Glomerular endothelial cell (primary cell): ENCODE measurements at places on chromosomes 11 and 22.

DNA sequence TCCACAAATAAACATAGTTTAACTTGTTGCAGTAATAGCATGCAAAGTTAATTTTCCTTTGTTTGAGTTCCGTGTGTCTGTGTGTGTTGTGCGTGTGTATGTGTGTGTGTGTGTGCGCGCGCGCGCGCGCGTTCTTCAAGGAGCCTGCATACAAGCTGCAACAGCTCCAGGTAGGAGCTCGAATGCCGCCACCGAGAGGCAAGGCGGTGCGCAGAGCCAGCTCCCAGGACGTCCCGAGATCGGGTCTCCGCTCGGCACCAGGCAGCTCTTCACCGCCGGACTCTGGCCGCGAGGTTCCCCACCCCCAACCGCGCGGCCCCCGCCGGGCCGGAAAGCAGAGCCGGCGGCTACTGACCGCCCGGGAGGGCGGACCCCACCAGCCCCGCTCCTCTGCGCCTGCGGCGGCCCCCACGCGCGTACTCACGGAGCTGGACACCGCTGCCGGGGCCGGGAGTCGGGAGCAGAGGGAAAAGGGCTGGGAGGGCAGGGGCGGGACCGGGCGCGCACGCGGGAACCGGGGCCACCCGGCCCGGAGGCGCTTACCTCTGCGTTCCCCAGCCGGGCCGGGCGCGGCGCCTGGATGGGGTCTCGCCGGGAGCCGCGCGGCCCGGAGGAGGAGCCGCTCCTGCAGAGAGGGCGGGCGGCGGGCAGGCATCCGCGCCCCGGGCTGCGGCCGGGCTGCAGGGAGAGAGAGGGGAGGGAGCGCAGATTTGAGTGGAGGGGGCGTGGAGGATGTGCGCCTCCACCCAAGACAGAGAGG, 40.4 kb upstream of the AKIP1 start:
- no peak for DNase-seq

GRCh38 chr11:118674082-118674435, 5.4 kb downstream of the TREH start:
- no peak for DNase-seq

- DNase-seq = no peak
Measured at GRCh38 chr11:118607401-118608359, at the start of gene PHLDB1. Gene PHLDB1, plus strand, starts transcription at chr11:118607615. Its CDS starts 6,222 bp downstream, at chr11:118613837.

GRCh38 chr11:134557571-134558257, 145.7 kb upstream of the B3GAT1 start:
- DNase-seq = no peak
